Uterine smooth muscle cell (primary cell): ENCODE measurements at places on chromosomes 3 and 15. TPM values are rescaled to one million over a fixed set of nuclear protein-coding genes. Genes with fewer than 3 reads are reported as not detected.

The ACTC1 gene
- total RNA-seq, result not detected in 2 replicates

The MYD88 gene
- total RNA-seq, result 11.9 and 12.5 TPM in 2 replicates

The FSTL1 gene
- 588 and 921 TPM in 2 replicates for total RNA-seq

The FGD5 gene
- total RNA-seq, result 0.11 and 0.37 TPM in 2 replicates

The CCDC33 gene
- total RNA-seq, result 0.12 and 0.22 TPM in 2 replicates

The CFAP100 gene
- not detected in 2 replicates for total RNA-seq

The GNAT1 gene
- total RNA-seq, result not detected in 2 replicates

The LRTM1 gene
- not detected in 2 replicates for total RNA-seq

The SAXO2 gene
- 0.22 and 0.37 TPM in 2 replicates for total RNA-seq

The ATP13A3 gene
- 199 and 204 TPM in 2 replicates for total RNA-seq

The DOCK3 gene
- under 0.01 and 0.12 TPM in 2 replicates for total RNA-seq

The GATM gene
- 0.25 and 0.44 TPM in 2 replicates for total RNA-seq

The SMCO1 gene
- not detected in 2 replicates for total RNA-seq

The PLA2G4E gene
- not detected in 2 replicates for total RNA-seq

The AQP9 gene
- total RNA-seq, result not detected in 2 replicates

The UMPS gene
- 27.9 and 46.3 TPM in 2 replicates for total RNA-seq

The DGKG gene
- 1.1 and 6.3 TPM in 2 replicates for total RNA-seq

The TUSC2 gene
- total RNA-seq, result 17.0 and 17.6 TPM in 2 replicates

The DPPA2 gene
- not detected in 2 replicates for total RNA-seq

The SNTN gene
- total RNA-seq, result not detected in 2 replicates

The NEK10 gene
- 1.7 and 7.0 TPM in 2 replicates for total RNA-seq

The TRIM42 gene
- not detected in 2 replicates for total RNA-seq

The PLCH1 gene
- 0.11 and 0.12 TPM in 2 replicates for total RNA-seq

The TNFSF10 gene
- total RNA-seq, result 1.4 and 2.0 TPM in 2 replicates

The CYP11A1 gene
- under 0.01 and 0.11 TPM in 2 replicates for total RNA-seq
